ENCODE measurements at places on chromosomes 4 and X.

- DNase-seq = no peak
Measured at GRCh38 chr4:94892051-94892450, 134.3 kb downstream of the BMPR1B start.

DNA sequence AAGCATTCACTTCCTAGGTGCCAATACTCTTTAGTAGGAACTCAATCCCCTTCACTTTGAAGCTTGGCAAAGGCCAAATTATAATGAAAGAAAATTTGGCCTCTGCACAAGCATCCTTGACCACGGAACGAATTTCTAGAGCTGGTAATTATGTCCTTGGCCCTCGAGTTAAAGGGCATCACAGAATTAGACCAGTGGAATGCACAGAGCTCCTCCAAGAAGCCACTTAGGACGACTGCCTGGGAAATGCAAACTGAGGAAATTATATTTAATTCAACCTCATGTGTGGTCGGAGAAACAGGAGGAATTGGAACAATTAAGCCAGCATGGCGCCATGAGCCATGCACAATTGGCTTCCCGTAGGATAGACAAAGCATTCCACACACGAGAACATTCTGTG, 59.3 kb downstream of the NLGN4X start:
- no peak for DNase-seq

GRCh38 chrX:55742649-55743048, 25.1 kb downstream of the RRAGB start:
- DNase-seq = no peak

GRCh38 chr4:2324891-2325290, 63.0 kb upstream of the MXD4 start:
- DNase-seq = no peak

DNA sequence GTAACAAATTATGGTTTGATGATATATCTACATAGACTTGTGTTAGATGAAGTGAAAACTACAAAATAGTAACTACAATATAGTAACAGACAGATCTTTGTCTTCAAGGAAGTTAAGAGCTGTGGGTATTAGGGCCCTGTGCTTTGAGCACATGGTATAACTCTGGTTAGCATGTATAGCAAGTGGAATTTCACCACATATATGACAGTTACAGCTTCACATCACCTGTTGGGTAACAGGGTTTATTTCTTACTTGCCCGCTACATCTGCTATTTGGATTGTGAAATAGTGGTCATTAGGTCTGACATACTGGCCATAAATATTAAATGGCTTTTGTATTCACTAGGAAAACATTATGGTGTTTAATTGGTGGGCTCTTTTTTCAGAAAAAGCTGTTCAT, 20.2 kb downstream of the OFD1 start:
- DNase-seq = no peak

DNA sequence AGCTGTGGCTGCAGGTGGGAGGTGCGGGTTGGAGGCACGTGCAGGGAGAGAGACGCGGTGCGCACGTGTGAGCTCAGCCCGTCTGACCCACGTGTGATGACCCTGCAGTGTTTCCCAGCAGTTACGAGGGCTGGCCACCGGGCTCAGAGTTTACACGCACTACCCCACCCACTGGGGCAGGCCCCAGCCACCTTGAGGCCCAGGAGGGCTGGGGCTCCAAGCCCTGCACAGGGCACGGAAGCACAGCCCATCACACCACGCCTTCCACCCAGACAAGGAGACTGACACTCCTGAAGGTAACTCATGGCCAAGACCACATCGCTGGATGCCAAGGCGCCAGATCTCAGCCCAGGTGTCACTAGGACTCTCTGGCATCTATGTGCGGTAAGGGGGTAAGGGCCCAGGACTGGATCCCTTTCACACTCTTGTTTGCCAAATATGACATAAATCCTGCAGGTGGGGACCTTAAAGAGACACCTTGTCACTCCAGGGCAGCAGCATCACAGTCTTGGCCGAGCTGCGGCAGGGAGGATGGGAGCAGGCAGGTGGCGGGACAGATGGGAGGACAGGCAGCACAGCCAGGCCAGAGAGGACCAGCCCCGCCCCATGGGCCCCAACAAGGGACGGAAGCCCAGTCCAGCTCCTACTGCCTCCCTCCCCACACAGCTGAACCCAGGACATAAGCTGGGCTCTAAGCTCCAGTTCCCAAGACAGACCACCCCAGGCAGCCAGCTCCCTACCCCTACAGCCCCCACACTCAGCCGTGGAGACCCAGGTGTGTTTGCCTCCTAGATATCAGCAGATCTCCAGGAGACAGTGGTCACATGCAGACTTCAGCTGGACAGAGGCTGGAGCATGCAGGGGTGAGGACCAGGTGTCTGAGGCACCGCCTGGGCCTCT, 56.8 kb downstream of the ZFYVE28 start:
- no peak for DNase-seq

DNA sequence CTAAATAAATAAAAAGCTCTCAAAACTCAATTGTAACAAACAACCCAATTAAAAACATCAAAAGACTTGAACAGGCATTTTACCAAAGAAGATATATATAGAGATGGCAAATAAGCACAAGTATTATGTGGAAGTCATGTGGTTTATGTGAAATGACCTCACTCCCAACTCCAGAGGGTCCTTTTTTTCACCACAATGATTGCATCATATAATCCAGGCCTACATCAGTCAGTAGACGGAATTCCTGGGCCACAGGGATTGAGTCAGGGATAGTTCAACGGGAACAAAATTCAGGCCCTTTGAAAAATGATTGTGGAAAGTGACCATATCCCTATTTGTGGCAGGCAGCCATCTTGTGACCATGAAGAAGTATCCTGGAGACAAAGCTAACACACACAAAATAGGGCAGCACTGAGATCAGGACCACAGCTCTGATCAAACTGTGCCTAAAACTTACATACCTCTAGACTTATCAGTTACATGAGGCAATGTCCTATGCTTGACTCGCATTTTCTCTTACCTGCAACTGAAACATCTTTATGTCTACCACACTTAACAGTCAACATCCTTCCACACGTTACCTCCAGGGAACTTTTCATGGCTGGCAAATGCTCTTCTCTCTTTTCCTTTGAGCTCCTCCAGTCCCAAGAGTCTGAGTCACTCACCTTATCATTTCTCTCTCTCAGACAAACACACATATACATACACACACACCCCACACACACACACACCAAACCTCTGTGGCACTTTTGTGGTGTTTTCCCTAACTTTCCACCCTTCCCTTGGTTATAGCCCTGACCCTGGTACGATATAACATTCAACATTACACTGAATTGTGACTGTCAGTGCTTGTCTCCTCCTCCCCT, 113.5 kb downstream of the PHF8 start:
- no peak for DNase-seq

- no peak for DNase-seq
Measured at GRCh38 chr4:132114885-132115284, 1034.2 kb upstream of the PCDH10 start.

- DNase-seq = no peak
Measured at GRCh38 chr4:147332091-147332490, 148.8 kb upstream of the EDNRA start.

GRCh38 chr4:134501973-134502643, 300.5 kb upstream of the PABPC4L start:
- DNase-seq = peak; percentile 14

GRCh38 chr4:53601251-53601764, 10.0 kb upstream of the LNX1 start:
- DNase-seq = peak; percentile 54

- no peak for DNase-seq
Measured at GRCh38 chr4:176150356-176150682, 45.1 kb downstream of the SPATA4 start.

DNA sequence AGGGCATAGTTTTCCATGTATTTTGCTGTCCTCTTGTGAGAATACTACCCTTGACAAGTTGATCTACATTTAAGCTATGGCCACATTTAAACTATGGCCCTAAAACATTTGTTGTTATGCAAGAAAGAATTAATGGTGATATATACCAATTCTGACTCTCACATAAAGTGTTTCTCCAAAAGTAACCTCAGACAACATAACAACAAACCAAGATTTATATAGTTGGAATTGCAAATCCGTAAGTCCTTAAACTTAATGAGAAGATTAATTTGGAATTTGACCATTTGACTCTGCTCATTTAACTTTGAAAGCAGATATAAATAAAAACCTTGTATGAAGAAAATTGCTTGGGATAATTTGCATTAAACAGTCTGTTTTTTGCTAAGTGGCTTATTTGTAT, 38.9 kb downstream of the RUFY3 start:
- DNase-seq = no peak

Measured in pancreas (tissue), 10 donors.